Iris pigment epithelial cell (primary cell): ENCODE measurements at places on chromosomes 12 and 14.

- DNase-seq: no peak
Measured at GRCh38 chr12:117481470-117481869, 120.0 kb upstream of the NOS1 start.

GRCh38 chr12:15220451-15220850 lies 766 bp downstream of the RERG start:
- DNase-seq: no peak

DNA sequence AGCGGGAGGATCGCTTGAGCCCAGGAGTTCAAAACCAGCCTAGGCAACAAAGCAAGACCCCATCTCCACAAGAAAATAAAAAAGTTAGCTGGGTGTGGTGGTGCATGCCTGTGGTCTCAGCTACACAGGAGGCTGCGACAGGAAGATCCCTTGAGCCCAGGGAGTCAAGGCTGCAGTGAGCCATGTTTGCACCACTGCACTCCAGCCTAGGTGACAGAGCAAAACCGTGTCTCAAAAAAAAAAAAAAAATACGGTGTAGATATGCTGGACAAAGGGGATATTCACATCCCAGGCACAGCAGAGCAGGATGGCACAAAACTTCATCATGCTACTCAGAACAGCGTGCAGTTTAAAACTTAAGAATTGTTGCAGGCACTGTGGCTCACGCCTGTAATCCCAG lies 24.8 kb upstream of the STRN3 start:
- no peak for DNase-seq

DNA sequence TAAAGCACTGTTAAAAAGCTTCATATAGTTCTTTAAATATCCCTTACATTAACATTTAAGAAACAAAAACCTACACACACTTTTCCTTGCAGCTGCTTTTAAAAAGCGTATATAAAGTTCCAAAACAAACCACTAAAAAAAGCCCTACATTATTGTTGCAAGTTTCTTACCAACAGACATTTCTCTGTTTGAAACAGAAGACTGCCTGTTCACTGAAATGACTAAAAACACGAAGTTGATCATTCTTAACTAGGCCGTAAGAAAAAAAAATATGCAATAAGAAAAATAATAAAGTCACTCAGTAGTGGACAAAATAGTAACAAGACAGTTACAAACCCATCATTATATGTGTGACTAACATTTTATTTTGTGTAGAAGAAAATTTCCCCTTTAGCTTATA lies 37.3 kb downstream of the KIF21A start:
- no peak for DNase-seq

GRCh38 chr12:90102957-90103652 lies 394.5 kb upstream of the ATP2B1 start:
- peak; percentile 57 for DNase-seq

GRCh38 chr12:62694632-62695031 lies 228.0 kb downstream of the MON2 start:
- no peak for DNase-seq

DNA sequence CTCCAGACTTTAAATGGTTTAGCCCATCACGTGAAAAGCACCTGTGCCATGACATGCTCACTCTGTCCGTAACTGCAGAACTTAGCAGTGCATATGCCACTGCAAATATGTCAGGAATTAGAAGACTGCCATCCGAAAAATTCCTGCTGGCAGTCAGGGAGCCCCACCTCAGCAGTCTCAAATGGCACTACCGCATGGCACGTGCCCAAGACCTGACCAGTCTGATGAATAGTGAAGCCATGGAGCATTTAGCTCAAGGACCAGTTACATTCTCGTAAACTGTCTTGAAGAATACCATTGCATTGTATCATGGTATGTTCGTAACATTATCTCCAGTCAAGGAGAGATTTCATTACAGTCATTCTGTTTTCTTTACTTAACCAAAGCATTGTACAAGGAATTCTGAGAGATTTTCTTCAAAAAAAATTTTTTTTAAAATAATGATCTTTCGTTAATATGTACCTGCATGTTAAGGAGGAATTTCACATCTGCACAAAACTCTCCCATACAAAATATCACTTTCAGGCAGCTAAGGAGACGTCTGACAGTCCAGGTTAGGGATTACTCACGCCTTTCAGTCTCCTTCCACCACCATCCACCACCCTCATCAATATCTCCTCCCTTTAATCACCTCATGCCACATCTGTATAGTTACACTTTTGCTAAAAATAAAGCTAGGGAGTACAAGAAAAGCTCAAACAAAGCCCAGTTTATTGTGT lies 138.5 kb downstream of the ANO2 start:
- DNase-seq: peak; percentile 8

- peak; percentile 64 for DNase-seq
Measured at GRCh38 chr14:89232265-89233070, 184.6 kb downstream of the FOXN3 start.

DNA sequence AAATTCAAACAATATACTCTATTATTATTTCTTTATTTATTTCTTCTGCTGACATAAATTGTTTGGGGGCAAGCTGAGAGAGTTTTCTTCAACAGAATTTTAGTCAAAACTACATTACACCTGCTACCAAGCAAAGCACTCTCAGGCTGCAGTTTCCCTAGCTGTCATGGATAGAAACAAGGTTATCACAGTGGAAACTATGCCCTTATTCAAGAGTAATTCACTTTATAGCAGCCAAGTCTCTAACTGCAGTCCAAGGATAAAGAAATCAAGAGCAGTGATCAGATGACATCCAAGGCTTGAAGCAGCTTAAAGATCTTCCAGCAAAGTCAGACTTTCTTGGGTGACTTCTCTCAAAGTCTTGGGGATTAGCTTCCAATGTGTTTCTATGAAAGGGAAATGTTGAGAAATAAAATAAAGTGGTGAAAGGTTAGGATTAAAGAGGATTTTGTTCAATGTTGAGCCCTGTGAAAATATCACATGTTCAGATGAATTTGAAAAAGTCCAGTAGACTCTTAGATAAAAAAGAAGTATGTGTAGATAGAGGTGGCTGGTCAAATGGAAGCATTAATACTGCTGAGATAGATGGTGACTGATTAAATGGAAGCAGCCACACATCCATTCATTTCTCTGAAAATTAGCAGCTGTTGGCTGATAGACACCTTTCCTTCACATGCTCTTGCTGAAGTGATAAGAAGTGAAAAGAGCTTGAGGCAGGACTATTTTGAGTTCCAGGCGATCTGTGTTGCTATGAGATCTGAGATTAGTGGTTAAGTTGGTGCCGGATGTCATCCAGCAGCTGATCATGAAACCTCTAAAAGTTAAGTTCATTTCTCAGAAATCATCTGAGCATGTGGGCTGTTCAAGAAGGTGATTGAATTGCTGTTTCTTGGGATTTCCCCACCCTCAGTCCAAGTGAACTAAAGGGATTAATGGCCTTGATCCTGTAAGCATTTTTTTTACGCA lies 257.8 kb upstream of the BTG1 start:
- peak; percentile 51 for DNase-seq

DNA sequence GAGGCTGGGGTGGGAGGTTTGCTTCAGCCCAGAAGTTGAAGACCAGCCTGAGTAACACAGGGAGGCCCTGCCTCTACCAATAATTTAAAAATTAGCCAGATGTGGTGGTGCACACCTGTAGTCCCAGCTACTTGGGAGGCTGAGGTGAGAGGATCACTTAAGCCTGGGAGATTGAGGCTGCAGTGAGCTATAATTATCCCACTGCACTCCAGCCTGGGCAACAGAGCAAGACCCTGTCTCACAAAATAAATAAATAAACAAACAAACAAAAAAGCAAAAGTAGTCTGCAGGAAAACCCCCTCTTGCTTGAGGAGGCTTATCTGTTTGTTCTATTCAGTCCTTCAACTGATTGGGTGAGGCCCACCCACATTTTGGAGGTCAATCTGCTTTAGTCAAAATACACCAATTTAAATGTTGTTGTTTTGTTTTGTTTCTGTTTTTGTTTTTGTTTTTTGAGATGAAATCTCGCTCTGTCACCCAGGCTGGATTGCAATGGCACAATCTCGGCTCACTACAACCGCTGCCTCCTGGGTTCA lies 24.9 kb upstream of the TXNRD1 start:
- DNase-seq: no peak

DNA sequence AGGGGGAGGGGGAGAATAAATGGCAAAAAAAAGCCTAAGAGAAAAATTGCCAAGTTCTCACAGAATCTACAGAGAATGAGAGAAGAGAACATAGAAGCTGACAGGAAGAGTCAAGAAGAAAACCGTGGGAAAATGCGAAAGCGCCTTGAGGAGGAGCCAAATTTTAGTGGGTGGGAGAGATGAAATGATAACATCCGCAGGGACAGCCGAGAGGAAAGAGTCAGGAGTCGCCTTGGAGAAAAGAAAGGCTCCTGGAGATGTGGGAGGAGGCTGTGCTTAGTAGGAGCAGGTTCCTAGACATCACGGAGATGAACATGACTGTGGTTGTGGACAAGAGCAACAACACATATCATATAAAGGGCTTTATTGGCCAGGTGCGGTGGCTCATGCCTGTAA lies 49.4 kb downstream of the PHLDA1 start:
- DNase-seq: peak; percentile 39

GRCh38 chr12:104680491-104680890 lies 223.7 kb downstream of the CHST11 start:
- DNase-seq: no peak

DNA sequence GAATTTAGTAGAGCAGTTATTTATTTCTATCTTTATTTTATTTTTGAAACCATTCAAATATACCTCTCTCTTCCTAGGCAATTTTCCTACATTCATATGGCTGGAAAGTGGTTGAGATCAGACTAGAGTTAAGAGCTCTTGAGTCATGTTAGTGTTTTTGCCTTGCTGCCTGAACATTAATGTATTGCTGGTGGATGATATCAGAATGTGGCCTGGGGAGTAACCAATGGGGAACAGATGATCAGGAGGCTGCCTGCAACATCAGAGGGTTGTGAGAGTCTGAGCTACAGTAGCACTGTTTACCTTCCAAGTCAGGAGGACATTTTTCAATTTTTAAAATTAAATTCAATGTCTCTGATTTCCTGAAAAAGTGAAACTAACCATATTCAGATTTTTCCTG lies 166.3 kb upstream of the TRHDE start:
- no peak for DNase-seq

DNA sequence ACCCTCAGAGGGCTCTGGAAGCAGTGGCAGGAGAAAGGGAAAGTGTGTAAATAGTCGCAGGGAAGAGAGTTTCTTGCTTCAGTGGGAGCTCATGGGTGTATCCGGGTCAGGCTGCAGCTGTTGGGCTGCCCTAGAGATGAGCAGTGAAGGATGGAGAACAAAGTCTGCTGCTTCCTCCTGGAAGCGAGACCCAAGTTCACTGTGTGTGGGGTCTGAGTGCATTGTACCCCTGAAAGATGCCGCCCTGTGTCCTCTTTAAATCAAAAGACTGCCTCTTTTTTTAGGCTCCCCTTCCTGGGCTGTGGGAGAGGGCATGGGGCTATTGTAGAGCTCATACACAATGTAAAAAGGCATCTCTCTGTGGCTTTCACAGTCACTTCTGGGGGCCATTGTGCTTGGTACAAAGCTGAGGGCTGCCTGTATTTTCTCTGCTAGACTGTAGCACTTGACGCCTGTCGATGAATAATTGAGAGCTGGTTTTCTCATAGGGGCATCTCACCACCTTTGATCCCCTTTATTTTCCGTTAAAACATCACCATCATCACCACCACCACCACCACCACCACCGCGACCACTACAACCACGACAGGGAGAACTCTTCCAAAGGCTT lies 16.7 kb downstream of the CHST11 start:
- DNase-seq: no peak
